ENCODE measurements at places on chromosomes 11 and 22. TPM values are rescaled to one million over a fixed set of nuclear protein-coding genes. Genes with fewer than 3 reads are reported as not detected.

TSSC4 gene
- 49.4 TPM for total RNA-seq

OR52E6 gene
- total RNA-seq: not detected

DLG2 gene
- 12.0 TPM for total RNA-seq

PACSIN3 gene
- 51.9 TPM for total RNA-seq

RDX gene
- total RNA-seq: 146 TPM

MS4A8 gene
- 3.3 TPM for total RNA-seq

CCDC90B gene
- total RNA-seq: 39.9 TPM

LMO1 gene
- total RNA-seq: not detected

KCNC1 gene
- total RNA-seq: not detected

HEPHL1 gene
- total RNA-seq: not detected

ENTHD1 gene
- not detected for total RNA-seq

C11orf87 gene
- not detected for total RNA-seq

BIK gene
- total RNA-seq: 0.31 TPM

CALCA gene
- not detected for total RNA-seq

ZBTB16 gene
- 12.7 TPM for total RNA-seq

PRR5 gene
- total RNA-seq: 6.7 TPM

YPEL1 gene
- total RNA-seq: 2.9 TPM

CHADL gene
- 6.0 TPM for total RNA-seq

OR52I1 gene
- total RNA-seq: not detected

OOSP1 gene
- total RNA-seq: not detected

YAP1 gene
- 126 TPM for total RNA-seq

OR52E8 gene
- total RNA-seq: not detected

FGF3 gene
- total RNA-seq: not detected

CRYBA4 gene
- not detected for total RNA-seq

TSSK2 gene
- total RNA-seq: not detected

OR2D2 gene
- total RNA-seq: 0.22 TPM

MRGPRE gene
- total RNA-seq: not detected

APOA1 gene
- 5.3 TPM for total RNA-seq

APOBEC3G gene
- total RNA-seq: 27.1 TPM

NRIP3 gene
- 0.85 TPM for total RNA-seq

RTN4RL2 gene
- total RNA-seq: 0.87 TPM

MMP10 gene
- not detected for total RNA-seq

KCTD17 gene
- 34.1 TPM for total RNA-seq

PPP1R14B gene
- 52.3 TPM for total RNA-seq

JAML gene
- 0.79 TPM for total RNA-seq

TBCEL gene
- 52.9 TPM for total RNA-seq

PRG3 gene
- not detected for total RNA-seq

Data from ovary (tissue), 10 donors.